ENCODE measurements at places on chromosomes 13 and 19.
A peak's percentile ranks its signal among the peaks of the same experiment; 100 is the strongest.

DNA sequence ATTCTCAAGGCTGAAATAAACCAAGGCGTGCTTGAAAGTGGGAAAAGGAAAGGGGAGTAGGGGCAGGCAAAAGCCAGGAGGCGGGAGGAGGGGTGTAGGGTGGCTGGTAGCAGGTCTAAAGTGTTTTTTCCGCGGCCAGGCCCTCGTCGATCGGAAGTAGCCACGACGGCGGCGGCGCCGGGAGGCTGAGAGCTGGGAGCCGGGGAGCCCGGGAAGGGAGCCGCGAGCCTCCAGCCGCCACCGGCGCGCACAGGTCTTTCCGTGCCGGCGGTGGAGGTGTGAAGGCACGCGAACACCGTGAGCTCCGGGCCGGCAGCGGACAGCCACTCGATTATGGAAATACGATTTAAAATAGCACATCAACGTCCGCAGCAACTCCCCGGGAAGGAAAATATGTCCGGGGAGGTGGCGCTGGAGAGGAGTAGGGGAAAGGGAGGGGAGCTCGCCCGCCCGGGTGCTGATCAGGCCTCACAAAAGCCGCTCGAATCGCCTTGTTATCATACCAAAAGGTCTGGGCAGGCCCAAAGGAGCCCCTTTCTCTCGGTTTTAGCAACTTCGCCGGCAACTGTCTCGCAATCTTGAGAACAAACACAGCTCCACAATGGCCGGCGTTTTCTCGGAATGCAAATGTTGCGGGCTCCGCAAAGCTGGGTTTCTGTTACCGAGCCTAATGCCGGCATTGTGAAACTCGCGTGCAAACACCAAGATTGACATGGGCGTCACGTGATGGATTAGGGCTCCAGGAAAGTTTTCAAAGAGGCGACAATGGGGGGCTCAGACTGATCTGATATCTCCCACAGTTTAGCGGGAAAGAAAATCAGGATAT is 2.9 kb upstream of the PCDH8 start:
- no peaks in the 10 kb centered on the region for H3K36me3 ChIP-seq
- H3K27ac ChIP-seq, result peak overlapping the region; percentile 91
- H3K27me3 ChIP-seq, result peaks cover 38% of the 10 kb centered on the region
- peak; percentile 22 for DNase-seq
- H3K4me3 ChIP-seq, result peak overlapping the region; percentile 82
- peaks cover 34% of the 10 kb centered on the region for H3K4me1 ChIP-seq

- no peak overlapping the region for H3K4me3 ChIP-seq
- peaks cover 23% of the 10 kb centered on the region for H3K4me1 ChIP-seq
- no peaks in the 10 kb centered on the region for H3K27me3 ChIP-seq
- H3K36me3 ChIP-seq, result no peaks in the 10 kb centered on the region
These were observed 12.3 kb upstream of the DNMT1 start for GRCh38 chr19:10207026-10207425.

DNA sequence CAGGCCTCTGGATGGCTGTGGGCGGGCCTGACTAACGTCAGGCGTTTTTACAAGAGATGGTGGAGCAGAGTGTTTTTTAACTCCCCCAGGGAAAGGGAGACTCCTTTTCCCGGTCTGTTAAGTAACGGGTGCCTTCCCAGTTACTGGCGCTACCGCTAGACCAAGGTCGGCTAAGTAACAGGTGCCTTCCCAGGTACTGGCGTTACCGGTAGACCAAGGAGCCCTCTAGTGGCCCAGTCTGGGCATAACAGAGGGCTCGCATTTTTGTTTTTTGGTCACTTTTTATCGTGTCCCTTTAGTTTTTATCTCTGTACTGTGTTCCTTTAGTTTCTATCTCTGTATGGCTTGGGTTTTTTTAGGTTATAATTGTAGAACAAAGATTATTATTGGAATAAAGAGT is 10.0 kb downstream of the ZNF383 start:
- no peaks in the 10 kb centered on the region for H3K27me3 ChIP-seq
- no peak overlapping the region for H3K4me3 ChIP-seq
- DNase-seq, result peak; percentile 61
- H3K4me1 ChIP-seq, result no peaks in the 10 kb centered on the region

- no peaks in the 10 kb centered on the region for H3K27me3 ChIP-seq
- DNase-seq, result peak; percentile 27
- no peak overlapping the region for H3K27ac ChIP-seq
- H3K4me3 ChIP-seq, result no peak overlapping the region
These were observed 36.4 kb downstream of the CRYL1 start for GRCh38 chr13:20489185-20489820.

DNA sequence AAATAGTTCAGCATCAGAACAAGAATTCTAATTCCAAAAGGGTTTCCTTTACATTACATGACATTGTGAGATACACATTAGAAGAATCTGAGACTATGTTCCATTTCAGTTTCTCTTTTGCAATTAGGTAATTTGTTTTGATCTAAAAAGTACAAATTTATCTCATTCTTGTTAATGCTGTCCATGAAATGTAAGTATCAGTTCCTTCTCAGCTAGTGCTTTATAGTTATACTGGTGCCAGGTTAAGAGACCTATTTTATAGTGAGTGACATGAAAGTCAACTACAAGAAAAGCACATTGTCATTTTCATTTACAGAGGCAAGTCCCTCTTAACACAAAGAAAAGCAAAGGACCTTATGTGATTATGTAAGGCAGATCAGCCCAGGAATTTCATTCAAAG is 43.9 kb downstream of the RCBTB2 start:
- H3K36me3 ChIP-seq, result no peaks in the 10 kb centered on the region
- H3K4me3 ChIP-seq, result no peak overlapping the region
- no peak overlapping the region for H3K27ac ChIP-seq
- H3K4me1 ChIP-seq, result no peaks in the 10 kb centered on the region
- DNase-seq, result no peak
- no peaks in the 10 kb centered on the region for H3K27me3 ChIP-seq

GRCh38 chr19:2306971-2307370 is 983 bp downstream of the LINGO3 start:
- H3K27me3 ChIP-seq, result peaks cover 27% of the 10 kb centered on the region
- no peaks in the 10 kb centered on the region for H3K36me3 ChIP-seq
- DNase-seq, result no peak

DNA sequence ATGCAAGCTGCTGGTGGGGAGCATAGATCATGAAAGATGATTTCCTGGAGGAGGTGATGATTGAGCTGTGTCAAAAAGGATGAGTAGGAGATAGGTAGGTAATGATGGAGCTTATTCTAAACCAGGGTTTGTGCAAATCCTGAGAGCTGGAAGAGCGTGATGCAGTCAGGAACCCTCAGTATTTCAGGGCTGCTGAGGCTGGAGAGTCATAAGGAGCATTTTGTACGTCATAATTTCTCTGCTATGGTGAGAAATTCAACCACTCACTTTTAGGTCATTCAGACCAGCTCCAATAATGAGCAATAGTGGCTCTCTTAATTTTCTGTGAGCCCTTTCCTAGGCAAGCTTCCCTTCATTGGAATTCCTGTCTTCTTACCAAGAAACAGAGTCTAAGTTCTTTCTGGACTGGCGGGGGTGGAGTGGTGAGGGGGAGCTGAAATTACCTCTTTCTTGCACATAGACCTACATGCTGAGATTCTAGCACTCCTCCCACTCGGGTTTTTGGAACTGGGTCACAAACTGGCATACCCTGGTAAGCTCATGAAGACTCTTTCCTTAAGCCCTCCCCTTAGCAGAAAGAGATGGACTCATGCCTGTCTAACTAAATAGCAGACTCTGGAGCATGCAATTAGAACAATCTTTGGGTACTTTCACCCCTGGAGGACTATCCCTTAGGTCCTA is 62.2 kb upstream of the MYCBP2 start:
- H3K4me1 ChIP-seq, result no peaks in the 10 kb centered on the region
- H3K27ac ChIP-seq, result no peak overlapping the region
- H3K4me3 ChIP-seq, result no peak overlapping the region
- H3K36me3 ChIP-seq, result no peaks in the 10 kb centered on the region
- DNase-seq, result no peak

GRCh38 chr13:60417734-60418133 is 20.7 kb downstream of the TDRD3 start:
- H3K4me1 ChIP-seq, result no peaks in the 10 kb centered on the region
- H3K4me3 ChIP-seq, result no peak overlapping the region
- H3K27me3 ChIP-seq, result no peaks in the 10 kb centered on the region
- no peaks in the 10 kb centered on the region for H3K36me3 ChIP-seq
- no peak overlapping the region for H3K27ac ChIP-seq

DNA sequence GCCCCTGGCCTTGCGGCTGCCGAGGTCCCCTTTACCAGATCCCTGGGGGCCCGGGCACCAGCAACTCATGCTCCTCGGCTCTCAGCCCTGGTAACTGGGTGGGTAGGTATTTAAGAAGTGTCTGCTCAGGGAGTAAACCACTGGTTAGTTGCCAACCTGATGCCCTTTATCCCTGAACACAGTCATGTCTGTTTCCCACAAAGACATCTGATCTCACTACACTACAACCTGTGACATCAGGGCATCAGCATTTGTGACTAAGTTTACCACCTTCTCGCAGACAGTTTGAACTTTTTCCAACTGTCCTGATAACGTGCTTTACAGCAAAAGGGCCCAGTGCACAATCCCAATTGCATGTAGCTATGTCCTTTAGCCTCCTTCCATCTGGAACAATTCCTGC is 22.0 kb downstream of the GGACT start:
- H3K4me3 ChIP-seq, result no peak overlapping the region
- H3K36me3 ChIP-seq, result no peaks in the 10 kb centered on the region
- no peaks in the 10 kb centered on the region for H3K4me1 ChIP-seq
- no peak overlapping the region for H3K27ac ChIP-seq
- peak; percentile 41 for DNase-seq

DNA sequence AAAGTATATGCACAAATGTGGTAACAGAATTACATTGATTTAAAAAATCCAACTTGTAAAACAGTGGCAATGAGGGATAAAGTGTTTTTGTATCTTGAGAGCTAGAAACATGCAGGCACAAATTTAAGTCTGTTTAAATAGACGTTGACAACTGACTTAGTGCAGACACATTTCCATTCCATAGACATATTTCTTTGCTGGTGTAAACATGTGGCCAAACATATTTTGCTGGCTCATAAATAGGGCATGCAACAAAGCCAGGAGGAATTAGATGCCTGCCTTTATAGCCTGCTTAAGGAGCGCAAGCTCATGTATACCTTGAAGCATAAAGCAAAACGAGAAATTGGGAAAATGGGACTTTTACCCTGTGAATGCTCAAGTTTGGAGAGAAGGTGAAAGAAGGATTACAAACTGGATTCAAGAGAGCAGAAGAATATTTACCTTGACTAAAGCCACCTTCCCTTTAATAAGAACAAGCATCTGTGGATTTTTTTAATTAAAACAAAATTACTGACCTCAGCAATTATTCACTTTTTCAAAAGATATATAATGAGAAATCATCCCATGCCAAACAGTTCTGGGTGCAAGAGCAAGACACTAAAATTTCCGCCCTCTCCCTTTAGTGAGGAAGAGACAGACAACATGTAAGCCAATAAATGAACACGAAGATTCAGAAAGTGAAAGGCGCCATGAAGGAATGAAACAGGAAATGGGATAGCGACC is 71.0 kb downstream of the DCT start:
- H3K27me3 ChIP-seq, result no peaks in the 10 kb centered on the region
- no peak overlapping the region for H3K27ac ChIP-seq
- H3K4me3 ChIP-seq, result no peak overlapping the region
- no peak for DNase-seq
- H3K36me3 ChIP-seq, result no peaks in the 10 kb centered on the region

GRCh38 chr13:84672616-84673015 is 790.3 kb upstream of the SLITRK1 start:
- no peak for DNase-seq
- no peak overlapping the region for H3K4me3 ChIP-seq
- no peaks in the 10 kb centered on the region for H3K27me3 ChIP-seq

- no peaks in the 10 kb centered on the region for H3K36me3 ChIP-seq
- H3K4me3 ChIP-seq, result peak overlapping the region; percentile 39
- no peak overlapping the region for H3K27ac ChIP-seq
- H3K4me1 ChIP-seq, result no peaks in the 10 kb centered on the region
These were observed 42.2 kb upstream of the HNRNPA1L2 start for GRCh38 chr13:52599848-52600603.

DNA sequence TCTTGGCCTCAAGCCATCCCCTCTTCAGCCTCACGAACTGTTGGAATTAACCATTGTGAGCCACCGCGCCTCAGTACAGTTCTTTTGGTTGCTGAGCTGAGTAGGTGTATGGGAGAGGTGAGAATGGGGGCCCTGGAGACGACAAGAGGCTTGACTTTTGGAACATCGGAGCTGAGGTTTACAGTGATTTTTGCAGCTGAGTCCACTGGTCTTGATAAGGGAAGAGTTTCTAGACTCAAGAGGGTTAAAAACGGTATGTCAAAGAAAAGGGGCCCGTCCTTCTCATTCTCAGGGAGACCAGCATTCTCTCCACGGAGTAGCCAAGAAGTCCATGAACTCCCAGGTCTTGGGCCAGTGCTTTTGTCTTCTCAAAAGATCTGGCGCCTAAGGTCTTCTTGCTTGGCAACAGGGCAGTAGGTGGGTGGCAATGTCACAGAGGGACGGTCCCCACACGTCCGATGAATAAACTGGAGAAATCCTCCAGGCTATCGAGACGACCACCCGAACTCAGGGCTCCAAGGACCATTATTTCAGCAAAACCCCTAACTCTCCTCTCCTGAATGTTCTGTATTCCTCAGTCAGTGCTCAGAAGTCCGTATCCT is 6.4 kb upstream of the QTRT1 start:
- no peak overlapping the region for H3K27ac ChIP-seq
- no peak overlapping the region for H3K4me3 ChIP-seq
- DNase-seq, result no peak
- H3K36me3 ChIP-seq, result peaks cover 29% of the 10 kb centered on the region
- no peaks in the 10 kb centered on the region for H3K27me3 ChIP-seq
- peaks cover 3% of the 10 kb centered on the region for H3K4me1 ChIP-seq

DNA sequence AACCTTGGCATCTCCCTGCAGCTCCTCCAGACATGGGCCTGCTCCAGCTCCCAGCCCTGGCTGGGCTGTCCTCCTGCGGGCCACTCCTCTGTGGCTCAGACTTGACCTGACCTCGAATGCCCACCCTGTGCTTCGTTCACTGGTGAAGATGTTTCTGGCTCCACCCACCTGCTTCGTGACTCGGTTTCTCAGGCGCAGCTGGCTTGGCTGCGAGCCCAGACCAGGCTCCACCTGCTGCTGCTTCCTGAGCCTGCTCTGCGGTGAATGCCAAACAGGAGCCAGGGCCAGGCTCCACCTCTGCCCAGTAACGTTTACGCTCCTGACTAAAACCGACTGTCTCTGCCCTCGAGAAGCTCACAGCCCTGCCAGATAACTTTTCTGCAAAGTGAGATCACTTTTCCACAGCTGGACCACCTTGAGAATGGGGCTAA is 8.9 kb upstream of the RSPH6A start:
- no peak overlapping the region for H3K27ac ChIP-seq
- no peak overlapping the region for H3K4me3 ChIP-seq
